Stimulated activated CD4-positive, alpha-beta T cell treated with anti-CD3 and anti-CD28 coated beads, Interleukin-15, amount 100 ng/mL, for 1 hour (primary cell): ENCODE measurements at places on chromosomes 5 and 9.

GRCh38 chr9:76316069-76316468 is 78.2 kb downstream of the RFK start:
- DNase-seq = no peak

- DNase-seq = no peak
Observed at GRCh38 chr9:7300484-7300883, 499.1 kb downstream of the DMAC1 start.

DNA sequence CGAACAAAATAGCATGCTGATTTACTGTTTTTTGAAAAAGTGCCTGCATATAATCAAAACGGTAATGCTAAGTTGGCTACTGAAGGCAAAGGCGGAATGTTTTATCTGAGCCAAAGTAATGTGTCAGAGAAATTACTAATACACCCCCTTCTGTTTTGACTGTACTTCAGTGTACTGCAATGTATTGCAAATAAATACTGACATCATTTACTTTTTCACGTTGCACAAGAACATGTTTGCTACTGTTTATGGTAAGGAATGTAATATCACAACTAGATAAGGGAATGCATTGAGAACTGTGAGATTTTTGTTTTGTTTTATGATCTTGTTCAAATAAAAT is 813 bp upstream of the AGTPBP1 start:
- DNase-seq = no peak

- DNase-seq = no peak
Observed at GRCh38 chr5:73815631-73816030, 189.6 kb downstream of the ARHGEF28 start.

DNA sequence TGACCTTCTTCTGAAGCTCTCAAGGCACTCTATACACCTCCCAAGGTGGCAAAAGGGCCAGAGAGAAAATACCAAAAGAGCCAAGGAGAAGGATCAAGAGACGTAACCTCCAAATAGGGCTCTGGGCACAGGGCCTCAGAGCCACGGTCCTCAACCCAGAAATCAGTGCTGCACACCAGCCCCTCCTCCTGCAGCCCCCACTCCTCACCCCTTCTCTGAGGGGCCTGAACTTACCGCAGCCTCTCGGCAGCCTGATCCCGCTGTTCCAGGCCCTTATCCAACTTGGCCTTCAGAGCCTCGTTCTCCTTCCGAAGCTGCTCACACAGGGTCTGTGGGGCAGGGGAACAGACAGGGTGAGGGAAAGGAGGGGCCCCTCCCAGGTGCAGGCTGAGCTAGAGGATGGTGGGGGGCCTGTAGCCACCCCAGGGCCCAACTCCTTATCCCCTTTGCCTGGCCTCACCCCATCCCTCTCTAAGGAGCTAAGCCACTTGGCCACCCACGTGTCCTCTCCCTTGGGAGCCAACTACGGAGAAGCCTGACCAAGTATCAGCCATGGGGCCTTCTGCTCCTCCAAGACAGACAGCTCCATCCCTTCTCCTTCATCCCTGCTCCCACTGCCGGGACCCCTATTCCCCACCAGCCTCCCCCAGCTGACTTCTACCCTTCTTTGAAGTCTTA is 28.8 kb downstream of the TNIP1 start:
- DNase-seq = no peak

- no peak for DNase-seq
Observed at GRCh38 chr5:179816401-179816795, 4.3 kb upstream of the SQSTM1 start.

DNA sequence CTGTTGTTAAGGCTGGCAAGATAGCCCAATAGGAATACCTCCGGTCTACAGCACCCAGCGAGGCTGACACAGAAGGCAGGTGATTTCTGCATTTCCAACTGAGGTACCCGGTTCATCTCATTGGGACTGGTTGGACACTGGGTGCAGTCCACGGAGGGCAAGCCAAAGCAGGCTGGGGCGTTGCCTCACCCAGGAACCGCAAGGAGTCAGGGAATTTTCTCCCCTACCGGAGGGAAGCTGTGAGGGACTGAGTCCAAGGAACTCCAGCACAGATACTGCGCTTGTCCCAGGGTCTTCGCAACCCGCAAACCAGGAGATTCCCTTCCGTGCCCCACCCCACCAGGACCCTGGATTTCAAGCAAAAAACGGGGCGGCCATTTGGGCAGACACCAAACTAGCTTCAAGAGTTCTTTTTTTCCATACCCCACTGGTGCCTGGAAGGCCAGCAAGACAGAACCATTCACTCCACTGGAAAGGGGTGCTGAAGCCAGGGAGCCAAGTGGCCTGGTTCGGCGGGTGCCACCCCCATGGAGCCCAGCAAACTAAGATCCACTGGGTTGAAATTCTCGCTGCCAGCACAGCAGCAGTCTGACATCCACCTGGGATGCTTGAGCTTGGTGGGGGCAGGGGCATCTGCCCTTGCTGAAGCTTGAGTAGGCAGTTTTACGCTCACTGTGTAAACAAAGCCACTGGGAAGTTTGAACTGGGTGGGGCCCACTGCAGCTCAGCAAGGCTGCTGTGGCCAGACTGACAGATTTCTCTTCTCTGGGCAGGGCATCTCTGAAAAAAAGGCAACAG is 647.2 kb downstream of the BNC2 start:
- no peak for DNase-seq

DNA sequence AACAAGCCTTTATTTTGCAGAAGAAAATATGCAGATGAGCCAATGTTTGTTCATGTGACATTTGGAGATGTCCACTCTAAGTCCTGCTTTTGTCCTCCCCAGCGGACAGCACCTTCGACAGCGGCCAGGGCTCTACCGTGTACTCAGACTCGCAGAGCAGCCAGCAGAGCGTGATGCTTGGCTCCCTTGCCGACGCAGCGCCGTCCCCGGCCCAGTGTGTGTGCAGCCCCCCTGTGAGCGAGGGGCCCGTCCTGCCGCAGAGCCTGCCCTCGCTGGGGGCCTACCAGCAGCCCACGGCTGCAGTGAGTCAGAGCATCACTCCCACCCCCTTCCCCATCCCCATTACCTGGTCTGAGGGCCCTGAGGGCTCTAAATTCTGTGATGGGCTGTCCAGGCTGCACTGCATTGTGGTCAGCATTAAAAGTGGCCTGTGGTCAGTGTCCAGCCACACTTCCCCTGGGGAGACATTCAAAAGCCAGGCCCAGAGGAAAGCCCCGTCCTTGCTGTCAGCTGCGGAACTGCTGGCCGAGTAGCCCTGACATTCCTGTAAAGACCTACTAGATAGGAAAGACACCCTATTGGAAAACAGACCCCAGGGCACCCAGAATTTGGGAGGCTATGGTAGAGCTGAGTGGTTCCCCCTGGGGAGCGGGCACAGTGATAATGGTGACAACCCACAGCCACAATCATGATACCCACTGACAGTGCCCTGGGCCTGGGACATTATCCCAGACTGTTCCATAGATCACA is 69.0 kb downstream of the WNK2 start:
- no peak for DNase-seq

DNA sequence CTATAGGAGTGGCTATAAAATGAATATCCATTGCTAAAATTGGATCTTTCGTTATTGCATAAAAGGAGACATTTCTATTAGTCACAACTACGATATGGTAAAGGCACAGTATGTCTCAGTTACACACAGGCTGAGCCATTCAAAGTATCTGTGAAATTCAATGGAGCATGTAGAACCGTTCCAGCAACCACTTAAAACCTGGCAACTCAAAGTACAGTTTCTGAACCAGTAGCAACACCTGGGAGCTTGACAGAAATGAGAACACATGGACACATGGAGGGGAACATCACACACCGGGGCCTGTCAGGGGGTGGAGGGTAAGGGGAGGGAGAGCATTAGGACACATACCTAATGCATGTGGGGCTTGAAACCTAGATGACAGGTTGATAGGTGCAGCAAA is 15.4 kb downstream of the POC5 start:
- DNase-seq = no peak
